ENCODE measurements at places on chromosomes 3 and 15. TPM values are rescaled to one million over a fixed set of nuclear protein-coding genes. Genes with fewer than 3 reads are reported as not detected.

The SRPRB gene
- 122 TPM for total RNA-seq

The GNAT1 gene
- not detected for total RNA-seq

The ASB7 gene
- total RNA-seq = 10.8 TPM

The OXNAD1 gene
- 6.4 TPM for total RNA-seq

The EAF2 gene
- 3.7 TPM for total RNA-seq

The MKRN3 gene
- not detected for total RNA-seq

GRCh38 chr3:195461594-195462307 lies 18.9 kb upstream of the ACAP2 start:
- DNase-seq = no peak

DNA sequence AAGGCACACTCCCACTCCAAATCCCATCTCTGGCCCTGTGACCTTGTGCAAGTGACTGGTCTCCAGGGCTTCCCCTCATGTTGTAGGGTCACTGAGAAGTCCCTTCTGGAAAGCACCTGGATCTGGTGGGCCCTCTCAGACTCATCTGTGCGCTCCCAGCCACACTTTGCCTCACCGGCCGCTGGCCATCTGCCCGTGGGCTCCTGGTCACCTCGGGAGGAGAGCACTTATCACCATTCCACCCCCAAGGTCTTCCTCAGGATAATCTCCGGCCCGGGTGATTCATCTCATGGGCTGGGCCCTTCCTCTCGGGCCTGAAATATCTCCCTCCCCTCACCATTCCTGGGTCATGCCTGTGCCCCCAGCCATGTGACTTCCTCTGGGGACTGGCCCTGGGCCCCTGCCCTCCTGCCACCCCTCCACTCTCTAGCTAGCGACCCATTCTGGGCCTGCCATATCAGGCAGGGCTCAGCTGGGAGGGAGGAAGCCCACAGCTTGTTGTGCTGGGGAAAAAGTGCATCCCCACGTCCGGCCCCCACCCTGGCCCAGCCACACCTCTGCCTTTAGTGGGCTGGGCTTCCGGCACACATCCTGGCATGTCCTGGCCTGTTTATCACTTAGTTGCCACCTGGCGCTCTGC lies 10.6 kb upstream of the WNT7A start:
- peak; percentile 67 for DNase-seq

GRCh38 chr3:119733812-119734211 lies 31.0 kb downstream of the CFAP91 start:
- no peak for DNase-seq

DNA sequence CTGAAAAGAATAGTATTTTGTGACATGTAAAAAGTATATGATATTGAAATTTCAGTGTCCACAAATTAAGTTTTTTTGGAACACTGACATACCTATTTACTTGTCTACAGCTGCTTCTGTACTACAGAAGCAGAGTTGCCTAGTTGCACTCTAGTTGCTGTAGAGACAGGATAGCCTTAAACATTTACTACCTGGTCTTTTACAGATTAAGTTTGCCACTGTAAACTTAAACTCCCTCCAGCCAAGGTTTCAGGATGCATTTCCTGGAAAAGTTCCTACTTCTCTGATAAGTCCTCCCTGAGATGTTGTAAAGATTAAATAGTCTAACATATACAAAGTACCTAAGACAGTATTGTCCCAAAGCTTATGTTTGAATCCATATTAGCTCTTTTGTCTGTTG lies 17.4 kb upstream of the AGTR1 start:
- DNase-seq = no peak

GRCh38 chr3:69368129-69368741 lies 17.7 kb downstream of the FRMD4B start:
- DNase-seq = no peak

GRCh38 chr15:42123546-42123945 lies 29.2 kb upstream of the PLA2G4D start:
- DNase-seq = no peak

DNA sequence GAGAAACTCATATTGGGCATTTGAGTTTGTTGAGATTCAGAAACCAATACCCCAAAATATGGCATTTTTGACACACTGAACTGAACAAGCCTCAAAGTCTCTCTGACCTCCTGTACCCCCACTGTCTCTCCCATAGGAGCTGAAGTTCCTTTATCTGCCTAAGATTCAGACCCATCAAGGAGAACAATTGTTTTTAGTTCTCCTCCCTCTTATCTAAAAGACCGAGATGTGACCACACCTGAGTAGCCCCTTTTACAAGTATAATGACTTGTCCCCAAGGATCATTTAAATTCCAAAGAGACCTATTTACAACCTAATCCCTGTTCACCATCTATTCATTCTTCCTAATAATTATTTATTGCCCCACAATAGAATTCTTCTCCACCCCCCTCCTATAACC lies 122.1 kb upstream of the PLAAT1 start:
- no peak for DNase-seq

DNA sequence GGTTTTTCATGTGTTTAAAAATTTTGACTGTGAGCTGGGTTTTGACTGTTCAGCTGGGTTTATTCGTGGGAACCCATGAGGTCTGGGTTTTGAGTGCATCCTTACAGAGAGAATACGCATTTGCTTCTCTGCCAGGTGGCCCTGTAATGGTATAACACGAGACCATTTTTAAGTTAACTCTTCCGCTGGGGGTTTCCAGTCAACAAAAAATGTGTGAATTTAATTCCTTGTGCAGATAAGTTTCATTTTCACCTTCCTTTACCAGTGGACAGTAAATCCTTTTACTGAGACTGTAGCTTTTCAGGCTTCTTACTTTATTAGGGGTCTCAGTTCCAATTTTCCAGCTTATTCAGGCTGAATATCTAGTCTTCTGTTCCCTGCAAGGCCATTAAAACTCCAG lies 149.6 kb downstream of the OPA1 start:
- no peak for DNase-seq

DNA sequence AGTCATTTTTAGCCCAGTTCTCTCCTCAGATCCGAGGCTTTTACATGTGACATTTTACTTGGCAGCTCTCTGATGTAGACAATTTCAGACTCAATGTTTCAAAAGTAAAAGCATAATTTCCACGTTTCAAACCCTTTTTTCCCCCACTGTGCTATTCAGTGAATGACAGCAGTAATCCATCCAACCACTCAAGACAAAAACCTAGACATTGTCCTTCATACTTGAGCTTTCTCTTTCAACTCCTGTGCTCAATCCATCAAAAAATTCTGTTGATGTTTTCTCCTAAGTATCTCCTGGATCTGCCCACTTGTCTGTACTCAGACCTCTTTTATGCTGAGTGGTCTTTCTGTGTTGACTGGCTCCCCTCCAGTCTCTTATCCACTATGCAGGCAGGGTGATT lies 214.7 kb downstream of the CHL1 start:
- no peak for DNase-seq

DNA sequence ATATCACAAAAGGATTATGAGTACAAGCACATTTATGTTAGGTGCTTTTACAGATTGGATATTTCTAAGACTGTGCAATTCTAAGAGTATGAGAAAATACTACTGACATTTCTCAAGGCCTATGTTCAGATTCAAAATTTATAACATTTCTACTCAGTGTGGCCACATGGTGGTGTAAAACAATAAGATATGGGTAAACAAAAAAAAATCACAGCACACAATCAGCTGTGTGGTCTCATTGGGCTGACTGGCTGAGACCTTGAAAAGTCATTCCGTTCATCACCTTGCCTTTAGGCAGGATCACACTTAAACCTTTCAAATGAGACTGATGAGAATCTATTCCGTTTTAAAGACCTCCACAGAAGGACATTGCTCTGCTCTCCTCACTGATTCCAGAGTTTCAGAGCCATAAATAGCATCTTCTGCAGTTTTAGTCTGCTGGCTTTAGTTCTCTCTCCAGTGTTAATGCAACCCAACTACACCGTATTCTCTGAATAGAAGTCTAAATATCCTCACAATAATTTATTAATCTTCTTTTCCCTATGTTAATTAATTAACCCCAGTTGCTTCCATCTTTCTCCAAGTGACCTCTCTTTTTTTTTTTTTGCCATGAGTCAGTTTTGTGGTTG lies 158.2 kb downstream of the SPATA16 start:
- DNase-seq = no peak

GRCh38 chr3:4029135-4029534 lies 229.9 kb downstream of the LRRN1 start:
- peak; percentile 69 for DNase-seq

DNA sequence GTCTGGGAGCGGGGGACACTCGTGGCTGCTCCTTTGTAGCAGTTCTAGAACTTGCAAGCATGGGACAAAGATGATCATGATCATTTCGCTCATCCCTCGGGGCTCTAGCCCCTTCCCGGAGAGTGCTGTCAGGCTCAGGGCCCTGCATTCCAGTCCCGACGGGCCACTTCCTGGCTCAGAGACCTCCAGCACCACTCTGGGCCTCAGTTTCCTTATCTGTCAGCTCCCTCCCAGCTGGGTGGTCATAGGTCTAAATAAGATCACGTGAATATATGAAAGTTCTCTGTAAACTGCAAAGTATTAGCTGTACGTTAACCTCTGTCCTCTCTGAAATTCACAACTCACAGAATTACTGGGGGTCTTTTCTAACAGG lies 52.8 kb upstream of the SLC6A11 start:
- DNase-seq = no peak

Data from chondrocyte (in vitro differentiated cells).